ENCODE measurements at places on chromosomes 4 and X.
A peak's percentile ranks its signal among the peaks of the same experiment; 100 is the strongest.

DNA sequence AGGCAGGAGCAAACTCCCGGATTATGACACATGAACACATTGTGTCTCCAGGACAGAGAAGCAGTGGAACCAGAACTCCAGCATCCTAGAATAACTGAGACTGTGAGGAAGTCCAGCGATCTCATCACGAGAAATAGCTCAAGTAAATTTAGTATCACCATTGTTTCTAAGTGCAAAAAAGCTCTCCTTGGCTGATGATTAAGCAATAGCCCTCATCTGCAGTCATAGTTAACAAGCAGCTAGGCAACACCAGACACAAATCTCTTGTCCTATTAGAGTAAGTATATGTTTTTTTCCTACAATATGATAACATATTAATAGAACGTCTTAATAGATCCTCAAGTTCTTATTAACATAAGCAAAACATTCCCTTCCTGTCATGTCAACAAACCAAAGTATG lies 2.4 kb upstream of the CFAP299 start:
- DNase-seq: no peak

DNA sequence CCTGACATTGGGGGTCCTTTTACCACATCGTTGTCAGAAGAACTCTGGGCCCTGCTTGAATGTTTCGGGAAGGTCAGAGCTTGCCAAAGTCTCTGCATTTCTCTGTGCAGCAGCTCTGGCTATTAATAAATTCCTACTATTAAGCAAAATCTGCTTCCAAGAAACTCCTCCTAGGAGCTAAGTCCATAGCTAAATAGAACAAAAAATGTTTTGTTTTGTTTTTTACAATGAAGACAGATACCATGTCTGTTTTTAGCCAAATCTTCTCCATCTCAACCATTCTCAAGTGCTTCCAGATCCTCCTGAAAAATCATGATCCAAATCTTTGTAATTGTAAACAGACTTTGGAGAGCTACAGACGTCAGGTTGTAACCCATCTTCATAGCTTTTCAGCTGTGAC lies 161.6 kb downstream of the SPATA18 start:
- DNase-seq: no peak

GRCh38 chrX:19630776-19631707 lies 115.7 kb upstream of the MAP3K15 start:
- no peak for DNase-seq

- no peak for DNase-seq
Observed at GRCh38 chrX:28582511-28582910, 4.7 kb upstream of the IL1RAPL1 start.

- DNase-seq: no peak
Observed at GRCh38 chrX:12958059-12958458, 16.9 kb upstream of the TMSB4X start.

- no peak for DNase-seq
Observed at GRCh38 chrX:8731559-8732395, at the start of gene ANOS1. ANOS1 (minus strand) TSS chrX:8732137; CDS start chrX:8732036, 101 bp downstream.

DNA sequence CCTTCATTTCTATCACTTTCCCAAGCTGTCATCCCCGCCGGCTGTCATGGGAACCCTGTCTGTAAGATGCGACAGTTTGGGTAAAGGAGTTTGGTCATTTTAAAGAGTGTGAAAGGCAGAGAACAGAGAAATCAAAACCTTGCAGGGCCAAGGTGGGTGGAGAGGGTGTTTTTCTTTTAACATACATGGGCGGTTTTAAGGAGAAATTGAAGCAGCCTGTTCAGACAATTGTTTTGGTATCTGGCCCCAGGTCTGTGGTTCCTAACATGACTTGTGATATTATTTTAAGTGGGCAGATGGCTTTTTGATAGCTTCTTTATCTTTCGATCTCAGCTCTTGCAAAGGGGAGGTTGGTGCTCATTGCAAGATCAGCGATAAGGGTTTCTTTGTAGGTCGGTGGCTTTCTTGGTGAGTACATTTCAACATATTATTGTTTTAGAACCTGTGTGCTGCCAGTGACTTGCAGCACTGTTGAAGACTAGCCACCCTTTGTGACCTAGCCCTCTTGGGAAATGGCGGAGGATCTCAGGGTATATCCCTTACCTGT lies 3.7 kb downstream of the PPP1R3F start:
- DNase-seq: no peak

- DNase-seq: no peak
Observed at GRCh38 chr4:121597346-121597934, 99.3 kb downstream of the ANXA5 start.

- no peak for DNase-seq
Observed at GRCh38 chrX:123173833-123174232, 10.2 kb upstream of the GRIA3 start.

DNA sequence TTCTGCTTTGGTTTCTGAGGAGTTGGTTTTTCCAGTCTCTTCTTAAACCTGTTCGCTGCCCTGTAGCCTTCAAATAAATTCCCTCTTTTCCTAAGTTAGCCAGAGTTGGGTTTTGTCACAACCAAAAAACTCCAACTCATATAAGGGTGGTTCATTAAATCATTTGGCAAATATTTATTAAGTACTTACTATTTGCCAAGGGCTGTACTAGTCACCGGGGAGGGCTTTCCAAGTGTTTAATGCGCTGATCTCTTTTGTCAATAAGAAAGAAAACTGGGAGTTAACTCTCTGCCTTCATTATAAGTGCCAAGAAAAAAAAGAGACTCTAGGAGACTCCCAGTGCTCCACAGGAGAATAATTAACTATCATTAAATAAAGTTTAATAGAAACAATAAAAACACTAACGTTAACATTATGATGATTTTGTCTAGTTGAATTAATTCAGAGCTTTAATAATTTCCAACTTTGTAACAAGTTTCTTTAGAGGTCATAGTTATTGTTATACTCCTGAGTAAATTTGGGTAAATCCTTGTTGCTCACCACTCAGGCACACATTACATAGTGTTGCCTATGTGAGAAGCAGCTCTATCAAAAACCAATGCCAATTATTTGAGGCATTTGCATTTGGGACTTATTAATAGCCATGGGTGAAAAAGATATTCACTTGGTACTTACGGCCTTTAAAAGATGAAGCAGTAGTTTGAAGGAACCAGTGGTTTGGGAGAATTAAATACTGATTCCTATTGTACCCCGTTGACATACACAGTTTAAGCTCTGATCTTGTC lies 122.5 kb upstream of the TEX13D start:
- DNase-seq: no peak

GRCh38 chr4:189088780-189089179 lies 851.9 kb upstream of the FRG1 start:
- DNase-seq: no peak

DNA sequence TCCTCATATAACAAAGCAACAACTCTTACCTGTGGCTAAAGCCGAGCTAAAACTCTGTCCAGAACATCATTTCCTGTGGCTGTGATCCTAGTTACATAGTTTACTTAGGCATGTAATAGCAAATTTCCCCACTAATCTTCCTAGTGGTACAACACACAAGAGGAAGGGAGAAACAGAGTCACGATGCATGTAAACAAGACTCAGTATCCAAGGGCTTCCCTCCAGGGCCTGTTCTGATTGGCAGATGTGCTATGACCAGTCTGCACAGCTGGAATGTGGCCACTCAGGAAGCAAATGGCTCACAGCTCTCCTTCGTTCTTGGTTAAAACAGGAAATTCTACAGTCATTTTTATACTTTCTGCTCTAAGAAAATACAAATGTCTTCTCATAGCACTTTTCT lies 49.2 kb upstream of the PRSS48 start:
- DNase-seq: no peak

GRCh38 chrX:67734111-67734753 lies 190.4 kb downstream of the AR start:
- DNase-seq: no peak

DNA sequence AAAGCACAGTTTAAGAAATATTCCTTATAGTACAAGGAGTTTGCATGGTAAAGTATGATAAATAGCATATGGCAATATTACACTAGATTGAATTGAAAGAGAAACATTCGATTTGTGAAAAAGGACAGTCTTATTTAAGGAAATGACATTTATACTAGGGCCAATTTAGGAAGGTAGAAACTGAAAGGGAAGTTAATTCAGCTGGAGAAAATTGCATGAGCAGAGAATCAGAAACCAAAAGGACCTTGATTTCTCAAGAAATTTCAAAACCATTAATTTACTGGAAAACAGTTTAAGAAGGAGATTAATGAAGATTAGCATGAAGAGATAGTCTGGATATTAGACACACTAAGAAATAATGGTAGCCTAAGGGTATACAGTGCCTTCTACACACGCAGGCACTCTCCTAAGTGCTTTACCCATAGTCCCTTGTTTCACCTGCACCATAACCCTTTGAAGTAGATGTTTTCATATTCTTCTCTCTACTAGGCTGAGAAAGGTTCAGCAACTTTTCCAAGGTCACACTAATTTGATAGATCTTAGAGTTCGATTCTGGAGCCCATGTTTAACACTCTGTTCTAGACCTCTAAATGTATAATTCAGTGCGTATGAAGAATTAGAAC lies 259.1 kb upstream of the SLIT2 start:
- DNase-seq: no peak

- no peak for DNase-seq
Observed at GRCh38 chr4:142065086-142065647, 428.8 kb downstream of the IL15 start.

GRCh38 chrX:23840674-23841073 lies 57.7 kb downstream of the SAT1 start:
- DNase-seq: no peak

DNA sequence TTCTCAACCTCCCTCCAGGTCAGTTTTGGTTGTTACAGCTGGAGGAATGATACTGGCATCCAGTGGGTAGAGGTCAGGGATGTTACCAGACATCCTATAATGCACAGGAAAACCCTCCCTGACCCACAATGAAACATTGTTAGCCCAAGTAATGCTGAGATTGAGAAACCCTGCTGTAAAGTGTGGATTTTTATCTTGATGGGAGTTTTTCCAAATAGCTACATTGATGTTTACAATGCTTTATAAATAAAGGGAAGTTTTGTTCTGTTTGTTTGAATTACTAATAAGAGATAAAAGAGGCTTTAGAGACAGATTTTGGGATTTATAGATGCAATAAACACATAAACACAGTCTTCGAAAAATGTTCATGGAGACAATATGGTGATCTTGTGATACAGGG lies 194.0 kb upstream of the NUDT6 start:
- DNase-seq: no peak

GRCh38 chr4:140257461-140258305 lies 103.7 kb upstream of the MAML3 start:
- no peak for DNase-seq

DNA sequence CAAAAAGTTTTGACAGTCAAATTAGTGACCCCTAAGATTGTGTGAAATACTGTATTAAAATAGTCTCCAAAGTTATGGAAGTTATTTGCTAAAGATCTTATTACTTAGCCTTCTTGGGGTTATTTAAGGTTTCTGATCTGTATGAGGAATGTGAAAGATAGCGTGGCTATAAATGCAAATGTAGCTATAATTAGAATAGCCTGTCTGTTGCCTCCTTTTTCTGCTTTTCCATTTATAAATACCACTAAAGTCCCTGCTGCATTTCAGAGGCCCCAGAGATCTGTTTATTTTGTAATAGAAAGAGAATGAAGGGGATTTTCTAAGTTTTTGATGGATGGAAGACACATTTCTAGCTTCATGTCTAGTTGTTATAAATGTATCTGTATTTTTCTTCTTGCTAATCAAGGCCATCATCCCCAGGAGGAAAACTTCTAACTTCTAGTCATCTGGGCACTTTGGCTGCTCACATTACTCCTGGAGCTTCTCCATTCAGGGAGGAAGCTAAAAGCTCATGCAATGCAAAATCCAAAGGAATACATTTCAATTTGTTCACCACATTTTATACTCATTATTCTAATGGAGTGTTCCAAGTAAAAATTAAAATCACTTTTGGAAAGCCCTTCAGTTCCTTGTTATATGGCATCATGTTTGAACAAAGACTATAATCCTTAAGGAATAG lies 73.9 kb downstream of the INTS12 start:
- DNase-seq: no peak

DNA sequence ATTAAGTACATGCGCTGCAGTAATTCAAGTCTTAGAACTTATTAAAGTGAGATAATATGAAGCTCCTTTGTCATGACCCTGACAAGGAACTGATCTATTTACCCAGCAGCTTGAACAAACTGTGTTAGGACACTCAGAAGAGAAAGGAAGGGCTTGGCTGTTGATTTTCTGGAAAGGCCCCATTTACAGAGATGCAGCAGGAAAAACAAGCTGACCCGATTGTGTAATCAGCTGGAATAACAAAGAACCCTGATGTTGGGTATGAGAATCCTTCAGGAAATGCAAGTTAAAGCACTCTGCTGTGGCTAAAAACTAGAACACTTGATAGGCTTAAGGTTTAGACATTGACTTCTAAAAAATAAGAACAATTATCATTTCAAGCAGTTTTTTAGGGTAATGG lies 64.8 kb downstream of the TBC1D9 start:
- no peak for DNase-seq

DNA sequence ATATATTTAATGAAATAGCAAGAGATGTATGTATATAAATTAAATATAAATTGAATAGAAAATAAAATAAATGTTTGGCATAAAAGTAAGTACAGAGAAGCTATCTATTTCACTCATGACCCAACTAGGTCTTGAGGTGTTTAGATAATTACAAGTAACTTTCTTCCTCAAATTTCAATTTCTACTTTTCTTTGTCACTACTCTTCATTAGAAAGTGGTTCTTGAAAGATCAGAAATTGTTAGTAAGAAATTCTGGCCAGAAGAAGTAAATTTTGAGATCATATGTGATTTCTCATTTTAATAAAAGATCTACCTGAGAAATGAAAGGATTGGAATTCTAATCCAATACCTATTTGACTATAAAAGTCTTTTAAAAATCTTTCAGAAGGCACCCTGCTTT lies 126.9 kb downstream of the BTC start:
- DNase-seq: no peak

- DNase-seq: no peak
Observed at GRCh38 chr4:179415847-179416223, 1973.6 kb upstream of the AGA start.

GRCh38 chr4:145881989-145882388 lies 56.6 kb downstream of the ZNF827 start:
- DNase-seq: no peak

- DNase-seq: no peak
Observed at GRCh38 chr4:62457356-62457755, 1257.2 kb downstream of the ADGRL3 start.

DNA sequence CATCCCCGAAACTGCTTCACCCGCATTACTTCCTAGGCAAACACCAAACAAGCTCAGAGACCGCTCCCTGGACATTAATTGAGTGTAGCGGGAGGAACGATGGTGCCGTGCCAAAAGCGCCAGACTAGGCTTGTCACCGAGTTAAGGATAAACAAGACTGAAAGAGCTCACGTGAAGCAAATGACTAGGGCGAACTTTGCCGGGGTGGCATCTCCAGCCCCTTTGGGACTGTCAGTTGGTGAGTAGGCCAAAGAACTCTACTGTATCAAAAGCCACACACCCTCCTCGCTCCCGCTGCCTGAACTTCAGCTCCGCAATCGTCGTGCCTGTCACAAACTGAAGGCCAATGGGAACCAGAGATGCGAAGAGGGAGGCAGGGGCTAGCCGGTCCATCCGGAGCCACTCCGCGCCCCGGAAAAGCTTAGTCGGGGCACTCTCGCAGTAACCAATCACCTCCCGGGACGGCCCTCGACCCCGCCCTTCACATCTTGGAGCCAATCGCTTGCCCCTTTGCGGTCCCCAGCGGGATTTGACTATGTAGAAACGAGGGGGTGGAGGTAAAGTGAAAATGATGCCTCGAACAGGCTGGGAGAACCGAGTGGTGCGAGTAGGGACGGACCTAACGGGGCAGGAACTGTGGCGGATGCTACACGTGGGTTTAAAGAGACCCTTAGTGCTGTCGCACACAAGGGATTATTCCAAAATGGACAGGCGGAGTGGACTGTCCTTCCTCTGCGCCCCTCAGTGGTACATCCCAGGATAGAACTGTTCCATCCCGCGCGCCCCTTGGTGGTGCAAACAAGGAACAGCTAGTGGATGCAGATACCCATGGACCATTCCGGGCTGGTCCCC lies 37.0 kb upstream of the FAM156A start:
- DNase-seq: peak; percentile 60
